ENCODE measurements at places on chromosomes 1 and 21.

DNA sequence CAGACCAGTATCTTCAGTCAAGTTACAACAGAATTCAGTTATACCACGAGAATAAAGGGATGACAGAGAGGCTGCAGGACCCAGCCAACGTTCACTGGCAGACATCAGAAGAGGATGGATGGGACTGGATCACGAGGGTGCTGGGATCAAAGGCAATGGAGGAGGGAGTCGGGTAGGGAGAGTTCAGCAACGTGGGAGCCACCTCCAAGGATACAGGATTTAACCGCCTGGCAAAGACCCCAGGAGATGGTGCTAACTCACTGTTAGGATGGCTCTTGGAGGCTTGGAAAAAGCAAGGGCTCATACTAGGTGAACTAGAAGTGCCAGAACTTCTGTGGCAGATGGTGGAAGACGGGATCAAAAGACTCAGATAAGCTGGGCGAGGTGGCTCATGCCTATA lies 99.1 kb upstream of the DISP3 start:
- DNase-seq, result no peak

- DNase-seq, result no peak
Observed at GRCh38 chr1:218459878-218460711, 115.0 kb downstream of the TGFB2 start.

DNA sequence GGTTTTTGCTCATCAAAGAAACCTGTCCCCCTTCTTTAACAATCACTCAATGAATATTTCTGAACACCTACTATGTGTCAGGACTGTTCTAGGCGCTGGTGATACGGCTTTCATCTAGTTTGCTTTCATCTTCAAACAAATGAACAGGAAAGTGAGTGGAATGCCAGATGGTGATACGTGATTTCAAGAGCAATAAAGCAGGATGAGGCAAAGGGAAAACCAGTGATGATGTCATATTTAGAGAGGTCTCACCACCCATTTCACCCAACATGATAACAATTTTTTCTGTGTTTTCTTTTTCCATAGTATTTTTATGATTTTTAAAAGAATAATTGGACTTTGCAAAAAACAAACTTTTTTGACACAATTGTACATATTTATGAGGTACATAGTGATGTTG lies 11.3 kb upstream of the SLC6A17 start:
- DNase-seq, result no peak

DNA sequence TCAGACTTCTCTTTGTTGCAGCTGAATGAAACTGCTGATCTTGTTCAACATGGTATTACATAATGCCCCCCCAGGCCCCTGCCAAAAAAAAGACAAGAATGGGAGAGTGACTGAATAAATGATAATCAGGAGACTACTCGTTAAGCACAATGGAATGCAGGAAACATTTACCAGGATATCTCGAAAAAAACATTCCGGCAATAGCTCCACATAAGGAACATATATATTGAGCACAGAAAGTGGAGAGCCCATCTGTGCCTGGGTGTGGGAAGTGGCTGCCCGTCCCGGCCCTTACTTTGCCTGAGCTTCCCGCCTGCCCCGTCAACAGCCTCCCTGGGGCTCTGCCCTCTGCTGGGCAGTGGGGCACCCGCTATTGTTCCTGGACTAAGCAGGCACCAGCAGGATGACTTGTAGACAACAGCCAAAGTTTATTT lies 13.3 kb downstream of the TRIM11 start:
- DNase-seq, result no peak

DNA sequence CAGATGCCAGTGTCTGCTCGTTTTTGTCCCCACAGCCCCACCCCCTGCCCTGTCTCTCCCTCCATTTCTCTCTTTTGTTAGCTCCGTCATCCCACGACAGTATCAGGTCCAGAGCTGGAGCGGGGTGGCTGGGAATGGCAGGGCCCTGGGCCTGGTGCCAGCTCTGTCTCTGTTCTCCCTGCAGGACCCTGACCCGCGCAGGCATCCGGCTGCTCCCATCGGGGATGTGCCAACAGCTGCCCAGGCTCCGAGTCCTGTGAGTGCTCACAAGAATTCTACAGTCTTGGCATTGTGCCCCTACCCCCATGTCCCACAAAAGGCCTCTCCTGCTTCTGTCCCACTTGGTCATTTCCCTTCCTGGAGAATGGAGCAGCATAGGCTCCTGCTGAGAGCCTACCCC lies 37.4 kb downstream of the UBE2T start:
- DNase-seq, result no peak

- DNase-seq, result no peak
Observed at GRCh38 chr1:36203554-36204346, 20.5 kb upstream of the THRAP3 start.

GRCh38 chr1:174262349-174263241 lies 103.3 kb downstream of the RABGAP1L start:
- DNase-seq, result no peak

- no peak for DNase-seq
Observed at GRCh38 chr1:103496014-103496635, 29.4 kb upstream of the RNPC3 start.

- DNase-seq, result no peak
Observed at GRCh38 chr1:42838482-42839190, 7.8 kb upstream of the ZNF691 start.

- DNase-seq, result no peak
Observed at GRCh38 chr1:95071539-95071938, 1.2 kb downstream of the ALG14 start.

- DNase-seq, result no peak
Observed at GRCh38 chr1:67189953-67190352, 23.7 kb downstream of the IL23R start.

DNA sequence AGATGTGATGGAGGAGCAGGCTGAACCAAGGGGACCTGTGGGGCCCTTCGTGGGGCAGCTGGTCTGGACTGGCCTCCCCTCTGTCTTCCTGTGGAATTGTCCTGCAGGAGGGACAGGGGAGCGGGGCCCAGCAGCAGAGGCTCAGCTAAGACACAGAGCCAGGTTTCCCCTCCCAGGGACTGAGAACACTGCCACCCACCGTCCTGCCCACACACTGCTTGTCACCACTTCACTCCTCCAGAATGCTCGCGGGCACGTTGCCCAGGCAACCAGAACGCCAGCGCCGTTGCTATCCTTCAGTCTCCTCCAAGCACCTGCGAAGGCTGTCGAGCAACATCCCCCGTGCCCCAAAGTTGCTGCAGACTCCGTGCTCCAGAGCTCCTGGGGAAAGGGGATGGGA lies 46.4 kb downstream of the AJAP1 start:
- DNase-seq, result no peak

- DNase-seq, result no peak
Observed at GRCh38 chr1:19203440-19203839, 6.6 kb downstream of the UBR4 start.

GRCh38 chr1:15424146-15424667 lies 14.0 kb upstream of the CTRC start:
- no peak for DNase-seq

DNA sequence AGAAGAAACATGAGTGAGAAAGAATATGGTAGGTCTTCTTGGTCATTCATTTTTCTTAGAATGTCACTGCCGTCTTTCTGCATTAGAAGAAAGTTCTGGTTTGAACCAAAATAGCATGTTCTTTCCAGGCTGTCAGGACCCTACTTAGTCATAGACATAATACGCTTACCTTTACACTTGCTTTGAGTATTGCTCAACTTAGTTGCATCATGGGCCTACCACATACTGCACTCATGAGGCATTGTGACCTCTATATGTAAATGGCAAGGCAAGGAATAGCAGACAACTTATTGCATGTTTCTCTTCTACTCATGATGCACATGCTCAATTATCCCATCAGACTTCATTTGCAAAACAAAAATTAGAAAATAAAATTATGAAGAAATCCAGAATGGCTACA lies 415.0 kb downstream of the HLX start:
- no peak for DNase-seq

- DNase-seq, result no peak
Observed at GRCh38 chr1:107867422-107867821, 97.6 kb downstream of the VAV3 start.

- peak; percentile 32 for DNase-seq
Observed at GRCh38 chr1:36366091-36366661, 19.5 kb downstream of the STK40 start.

- no peak for DNase-seq
Observed at GRCh38 chr1:52367272-52367671, 1.3 kb upstream of the CC2D1B start.

- no peak for DNase-seq
Observed at GRCh38 chr1:147626739-147627138, 43.6 kb downstream of the ACP6 start.

DNA sequence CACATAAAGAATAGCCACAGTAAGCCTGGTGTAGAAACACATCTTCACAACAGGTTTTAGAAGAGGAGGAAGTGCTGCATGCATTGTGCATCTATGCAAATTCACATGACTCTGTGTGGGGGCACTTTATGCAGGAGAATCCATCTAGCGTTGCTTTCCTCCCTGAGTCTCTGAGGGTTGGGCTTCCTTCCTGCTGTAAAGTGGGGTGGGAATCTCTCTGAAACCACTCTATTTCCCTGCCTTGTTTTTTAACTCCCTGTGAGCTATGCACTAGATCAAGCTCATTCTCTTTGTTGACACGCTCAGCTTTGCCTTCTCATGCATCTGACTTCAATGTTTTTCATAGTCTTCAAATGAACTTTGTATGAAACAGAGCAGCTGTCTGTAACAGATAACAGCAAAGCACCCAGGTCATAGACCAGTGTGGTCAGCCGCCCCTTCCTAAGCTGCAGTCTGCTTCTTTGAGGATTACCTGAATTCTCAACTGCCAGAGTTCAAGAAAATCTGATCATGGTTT lies 102.7 kb upstream of the DPH5 start:
- no peak for DNase-seq

- no peak for DNase-seq
Observed at GRCh38 chr1:8297245-8297644, 20.7 kb upstream of the SLC45A1 start.

DNA sequence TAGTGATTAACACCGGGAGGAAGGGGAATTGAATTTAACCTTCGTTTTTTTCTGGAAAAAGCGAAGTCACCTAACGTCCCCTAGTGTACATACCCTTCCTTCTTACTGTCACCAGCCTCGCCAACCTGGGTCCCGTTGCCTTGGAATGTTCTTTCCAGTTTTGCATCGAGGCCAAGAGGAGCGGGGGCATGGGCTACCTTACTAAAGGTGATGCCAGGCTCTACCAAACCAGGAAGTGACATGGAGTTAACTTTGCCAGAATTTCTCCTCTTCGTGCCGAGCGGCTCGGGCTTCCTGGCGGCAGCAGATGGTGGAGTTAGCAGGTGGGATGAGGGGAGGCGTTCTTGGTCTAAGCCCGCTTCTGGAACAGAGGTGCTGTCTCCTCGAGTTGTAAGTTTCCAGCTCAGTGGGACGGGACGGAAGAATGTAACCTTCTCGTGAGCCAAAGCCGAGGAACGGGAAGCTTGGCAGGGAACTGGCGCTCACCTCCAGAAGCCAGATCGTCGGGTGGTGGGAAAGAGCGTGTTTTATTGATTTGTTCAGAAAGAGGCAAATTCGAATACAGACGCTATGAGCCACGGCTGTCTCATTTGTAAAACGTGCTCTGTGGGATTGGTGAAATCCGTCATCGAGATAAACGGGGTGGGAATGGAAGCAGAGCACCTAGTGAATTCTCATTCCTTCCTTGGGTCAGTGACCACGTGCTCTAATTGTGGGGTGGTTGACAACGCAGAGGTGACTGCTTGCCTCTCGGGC lies 486 bp downstream of the NIPAL3 start:
- DNase-seq, result no peak

GRCh38 chr1:198253668-198254067 lies 96.9 kb downstream of the NEK7 start:
- no peak for DNase-seq

DNA sequence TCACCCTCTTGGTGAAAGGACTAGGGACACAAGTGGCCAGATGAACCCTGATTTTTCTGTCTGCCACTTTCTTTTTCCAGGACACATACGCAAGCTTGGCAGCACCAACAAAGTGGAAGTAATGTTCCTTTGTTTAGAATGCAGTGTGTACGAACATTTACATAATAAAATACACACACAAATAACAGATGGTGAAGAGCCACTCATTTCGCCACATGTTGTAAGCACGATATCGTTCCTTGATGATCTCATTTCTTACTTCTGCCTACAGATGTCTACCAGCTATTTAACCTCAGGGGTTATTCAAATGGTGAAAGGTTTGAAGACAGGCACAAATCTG lies 670.2 kb upstream of the CXADR start:
- DNase-seq, result no peak

DNA sequence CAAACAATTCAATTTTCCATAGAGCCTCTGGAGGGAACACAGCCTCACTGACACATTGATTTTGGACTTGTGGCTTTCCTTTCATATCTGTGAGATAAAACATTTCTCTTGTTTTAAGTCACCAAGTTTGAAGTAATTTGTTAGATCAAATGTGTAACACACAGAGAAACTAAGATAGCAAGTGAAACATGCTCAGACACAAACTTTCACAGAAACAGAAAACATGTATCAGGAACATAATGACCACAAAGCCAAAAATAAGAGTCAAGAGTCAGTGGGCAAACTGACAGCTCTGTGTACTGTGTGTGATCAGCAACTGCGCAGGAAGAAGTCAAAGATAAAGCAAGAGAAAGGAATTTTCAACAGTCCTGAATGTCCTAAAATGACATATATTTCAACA lies 1237.5 kb downstream of the AMY1C start:
- DNase-seq, result no peak

DNA sequence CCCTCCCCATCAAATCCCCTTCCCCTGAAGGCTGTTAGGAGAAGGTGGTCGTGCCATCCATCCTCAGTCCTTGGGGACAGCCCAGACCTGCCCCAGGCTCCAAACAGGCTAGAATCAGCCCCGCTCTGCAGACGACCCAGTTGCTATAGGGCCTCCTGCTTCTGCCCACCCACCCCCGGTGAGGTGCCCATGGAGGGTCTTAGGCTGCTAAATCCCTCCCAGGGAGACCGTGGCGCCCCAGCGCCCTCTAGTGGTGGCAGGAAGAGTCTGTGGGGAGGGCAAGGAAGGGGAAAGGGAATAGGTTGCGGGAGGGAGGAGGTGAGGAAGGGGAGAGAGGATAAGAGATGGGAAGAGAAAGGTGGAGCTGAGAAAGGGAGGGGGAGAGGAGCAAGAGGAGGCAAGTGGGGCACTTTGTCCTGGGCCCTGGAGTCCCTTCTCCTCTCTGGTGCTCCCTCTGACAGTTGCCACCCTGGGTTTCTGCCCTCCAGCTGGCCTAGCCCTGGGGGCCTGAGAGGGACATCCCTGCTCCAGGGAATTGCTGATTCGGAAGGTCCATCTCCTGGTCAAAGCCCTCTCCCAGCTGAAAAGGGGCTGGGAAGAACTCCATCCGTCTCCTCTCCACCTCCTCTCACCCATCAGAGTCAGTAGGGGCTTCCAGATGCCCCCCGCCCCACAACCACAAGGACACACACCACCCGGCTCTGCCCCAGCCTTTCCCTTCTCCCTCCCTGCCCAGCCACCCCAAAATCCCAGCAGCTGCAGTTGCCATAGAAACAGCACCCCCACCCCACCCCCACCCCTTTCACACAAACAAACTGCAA lies 55.4 kb downstream of the CAMK2N1 start:
- peak; percentile 16 for DNase-seq
